Suppressor macrophage (primary cell): ENCODE measurements at places on chromosomes 3 and 15.

- DNase-seq: no peak
Measured at GRCh38 chr15:26736502-26737248, 36.2 kb downstream of the GABRB3 start.

- DNase-seq: no peak
Measured at GRCh38 chr3:125322166-125322565, 53.0 kb downstream of the ZNF148 start.

GRCh38 chr3:187242900-187243299 lies 45.6 kb downstream of the RTP1 start:
- no peak for DNase-seq

GRCh38 chr3:9890249-9891071 lies at the start of gene JAGN1:
TSS of gene JAGN1 (plus strand) at chr3:9890610. CDS start at chr3:9890723, 113 bp downstream.
- DNase-seq: peak; percentile 96

- no peak for DNase-seq
Measured at GRCh38 chr3:106261396-106261795, 392.6 kb upstream of the CBLB start.

GRCh38 chr3:12812812-12813211 lies 16.3 kb downstream of the CAND2 start:
- no peak for DNase-seq

DNA sequence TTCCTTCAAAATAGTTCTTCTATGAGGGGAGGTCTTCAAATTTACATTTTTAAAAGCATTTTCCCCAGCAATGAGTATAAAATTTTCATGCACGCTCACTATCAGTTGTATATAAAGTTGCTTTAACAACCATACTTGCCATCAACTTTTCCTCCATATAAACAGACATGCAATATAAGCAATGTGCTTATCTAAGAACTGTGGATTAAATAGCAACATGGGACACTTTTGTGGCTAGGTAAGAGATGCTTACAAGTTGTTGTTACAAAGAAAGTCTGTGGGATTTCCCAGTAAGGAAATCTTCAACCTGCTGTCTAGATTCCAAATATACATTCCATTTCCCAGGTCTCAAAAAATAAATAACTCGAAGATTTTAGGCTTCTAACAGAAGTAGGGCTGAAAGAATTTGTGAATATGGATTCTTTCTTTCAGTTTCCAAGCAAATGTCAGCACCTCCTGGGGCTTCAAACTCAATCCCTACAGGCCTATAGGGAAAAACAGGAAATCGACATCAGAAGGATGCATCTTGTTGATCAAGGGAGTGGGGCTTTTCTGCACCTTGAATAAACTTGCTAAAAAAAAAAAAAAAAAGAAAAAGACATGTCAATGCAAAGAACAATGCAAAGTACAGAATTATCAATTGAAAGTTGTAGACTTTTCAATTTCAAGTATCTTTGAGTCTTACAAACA lies 16.1 kb downstream of the TNIK start:
- no peak for DNase-seq

DNA sequence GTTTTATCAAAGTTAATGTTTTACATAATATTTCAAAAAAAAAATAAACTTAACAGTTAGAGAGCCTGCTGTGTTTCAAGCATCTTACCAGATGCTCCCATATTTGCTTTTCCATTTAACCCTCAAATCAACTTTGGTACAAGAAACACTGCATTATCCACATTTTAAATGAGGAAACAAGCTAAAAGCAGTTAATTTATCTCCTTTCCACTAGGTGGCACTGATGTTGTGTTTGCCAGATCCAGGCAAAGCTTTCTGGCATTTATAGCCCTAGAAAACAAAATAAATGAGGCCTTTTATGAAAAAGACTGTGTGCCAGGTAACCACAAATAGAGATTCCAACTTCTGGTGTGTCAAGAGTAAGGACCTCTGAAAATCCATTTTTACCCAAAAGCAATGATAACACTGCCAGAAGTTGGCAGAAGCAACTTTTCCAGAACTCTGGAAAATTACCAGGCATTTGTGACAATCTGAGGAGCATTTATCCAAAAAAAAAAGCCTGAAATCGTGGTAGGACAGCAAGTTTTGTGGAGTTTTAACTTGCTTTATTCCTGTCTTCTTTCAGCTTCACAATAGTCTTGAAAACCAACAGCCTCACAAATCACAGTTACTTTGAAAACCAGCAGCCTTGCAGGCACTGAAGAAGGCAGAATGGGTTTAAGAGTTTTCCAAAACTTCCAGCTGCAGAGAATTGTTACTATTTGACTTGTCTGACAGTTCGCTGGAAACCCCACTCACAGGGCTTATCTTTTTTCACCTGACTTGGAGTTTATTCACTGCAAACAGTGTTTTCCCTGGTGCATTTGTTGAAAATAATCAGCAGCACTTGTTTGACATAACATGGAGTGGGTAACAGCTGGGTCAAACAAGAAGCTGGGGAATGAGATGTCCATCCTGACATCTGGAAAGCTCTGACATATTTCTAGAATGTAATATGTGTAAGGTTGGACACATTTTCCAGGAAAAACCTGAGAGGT lies 9.2 kb downstream of the FAM162A start:
- peak; percentile 52 for DNase-seq

GRCh38 chr3:22010997-22011396 lies 260.0 kb upstream of the ZNF385D start:
- no peak for DNase-seq

GRCh38 chr3:28859897-28860296 lies 421.0 kb upstream of the RBMS3 start:
- no peak for DNase-seq

GRCh38 chr3:128187495-128187894 lies 34.2 kb downstream of the EEFSEC start:
- DNase-seq: no peak

- DNase-seq: no peak
Measured at GRCh38 chr3:151009981-151010380, 37.5 kb upstream of the CLRN1 start.

DNA sequence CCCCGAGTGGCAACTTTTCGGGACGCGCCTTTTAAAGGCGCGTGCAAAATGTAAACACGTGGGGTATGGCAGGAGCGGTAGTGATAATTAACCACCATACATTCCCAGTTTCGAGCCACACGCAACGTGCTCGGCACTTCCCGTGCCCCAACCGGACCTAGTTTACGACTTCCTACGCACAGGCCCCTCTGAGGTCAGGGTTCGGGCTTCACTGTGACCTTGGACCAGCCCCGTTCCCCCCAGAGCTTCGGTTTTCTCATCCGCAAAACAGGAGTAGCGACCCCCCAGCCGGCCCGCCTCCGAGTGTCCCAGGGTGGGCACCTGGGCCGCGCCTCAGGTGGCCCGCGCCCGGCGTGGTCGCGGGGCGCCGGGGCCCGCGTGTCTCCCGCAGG lies 451 bp downstream of the CHCHD4 start:
- DNase-seq: peak; percentile 88

GRCh38 chr3:149658744-149659497 lies 1.1 kb upstream of the WWTR1 start:
- no peak for DNase-seq

- DNase-seq: peak; percentile 60
Measured at GRCh38 chr15:34336991-34337556, 507 bp downstream of the SLC12A6 start.

GRCh38 chr3:100748967-100749366 lies 39.7 kb downstream of the TFG start:
- no peak for DNase-seq

- no peak for DNase-seq
Measured at GRCh38 chr3:53820756-53821580, 25.3 kb downstream of the CHDH start.

- DNase-seq: peak; percentile 85
Measured at GRCh38 chr3:9779721-9780457, 10.1 kb upstream of the CAMK1 start.

DNA sequence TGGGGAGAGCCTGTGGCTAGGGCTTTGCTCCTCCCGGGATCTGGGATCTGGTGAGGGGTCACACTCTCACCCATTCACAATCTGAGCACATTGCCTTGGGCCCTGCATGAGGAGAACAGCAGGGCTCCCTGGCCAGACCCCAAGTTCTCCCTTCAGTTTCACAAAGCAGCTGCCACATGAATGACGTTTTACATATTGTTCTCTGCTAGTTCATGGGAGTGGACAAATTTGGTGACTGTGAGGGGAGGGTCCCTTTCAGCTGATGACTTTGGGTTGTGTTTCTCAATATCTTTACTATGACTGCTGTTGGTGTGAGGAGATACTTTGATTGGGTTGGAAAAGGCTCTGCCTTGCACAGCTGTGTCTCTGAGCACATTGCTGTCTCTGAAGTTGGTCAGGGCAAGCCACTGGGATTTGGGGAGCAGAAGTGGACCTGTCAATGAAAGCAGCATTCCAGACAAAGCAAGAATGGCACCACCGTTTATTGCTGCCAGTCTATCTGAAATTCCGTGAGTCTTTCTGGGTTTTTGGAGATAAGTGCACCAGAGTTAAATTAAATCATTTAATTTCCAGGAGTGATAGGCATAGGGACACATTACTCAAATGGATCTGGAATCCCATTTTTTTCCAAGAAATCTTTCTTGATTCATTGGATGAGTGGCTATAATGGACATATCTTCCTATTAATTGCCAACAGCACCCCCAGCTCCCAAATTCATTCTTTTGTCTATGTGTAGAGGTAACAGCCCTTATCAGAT lies 10.3 kb downstream of the TIMP4 start:
- no peak for DNase-seq

- no peak for DNase-seq
Measured at GRCh38 chr3:79056498-79056897, 711.3 kb downstream of the ROBO1 start.

DNA sequence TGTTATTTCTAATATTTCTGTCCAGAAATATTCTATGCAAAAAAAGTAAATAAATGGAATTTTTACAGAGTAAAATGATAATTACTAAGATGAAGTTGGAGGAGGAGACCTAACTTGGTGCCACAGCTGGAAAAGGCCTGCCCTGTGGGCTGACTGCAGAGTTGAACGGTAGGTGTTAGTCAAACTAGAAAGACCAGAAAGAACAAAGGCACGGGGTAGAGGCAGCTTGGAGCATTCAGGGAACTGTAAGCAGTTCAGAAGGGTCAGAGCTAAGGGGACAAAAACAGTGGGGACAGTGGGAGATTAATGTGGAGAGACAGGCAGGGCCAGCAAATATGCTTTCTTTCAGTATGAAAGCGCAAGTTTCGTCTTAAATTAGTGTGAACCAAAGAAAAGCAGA lies 39.3 kb upstream of the PTPRG start:
- DNase-seq: no peak

DNA sequence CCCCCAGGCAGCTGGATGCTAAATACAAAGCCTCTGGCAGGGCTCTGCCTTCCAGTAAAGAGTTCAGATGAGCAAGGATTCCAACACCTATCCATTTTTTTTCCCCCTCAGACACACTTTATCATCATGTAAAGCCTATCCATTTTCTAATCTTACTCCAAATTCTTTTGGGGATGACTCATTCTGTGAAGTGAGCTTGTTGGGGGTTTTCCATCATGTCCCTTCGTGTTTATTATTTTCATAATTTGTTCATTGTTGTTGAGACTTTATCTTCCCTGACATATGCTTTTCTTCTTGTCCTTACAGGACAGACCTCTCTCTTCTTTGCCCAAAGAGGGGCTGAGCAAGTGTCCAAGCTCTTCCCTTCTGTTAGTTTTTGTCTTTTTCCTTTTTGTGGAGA lies 34.7 kb upstream of the SH3BP5 start:
- no peak for DNase-seq

DNA sequence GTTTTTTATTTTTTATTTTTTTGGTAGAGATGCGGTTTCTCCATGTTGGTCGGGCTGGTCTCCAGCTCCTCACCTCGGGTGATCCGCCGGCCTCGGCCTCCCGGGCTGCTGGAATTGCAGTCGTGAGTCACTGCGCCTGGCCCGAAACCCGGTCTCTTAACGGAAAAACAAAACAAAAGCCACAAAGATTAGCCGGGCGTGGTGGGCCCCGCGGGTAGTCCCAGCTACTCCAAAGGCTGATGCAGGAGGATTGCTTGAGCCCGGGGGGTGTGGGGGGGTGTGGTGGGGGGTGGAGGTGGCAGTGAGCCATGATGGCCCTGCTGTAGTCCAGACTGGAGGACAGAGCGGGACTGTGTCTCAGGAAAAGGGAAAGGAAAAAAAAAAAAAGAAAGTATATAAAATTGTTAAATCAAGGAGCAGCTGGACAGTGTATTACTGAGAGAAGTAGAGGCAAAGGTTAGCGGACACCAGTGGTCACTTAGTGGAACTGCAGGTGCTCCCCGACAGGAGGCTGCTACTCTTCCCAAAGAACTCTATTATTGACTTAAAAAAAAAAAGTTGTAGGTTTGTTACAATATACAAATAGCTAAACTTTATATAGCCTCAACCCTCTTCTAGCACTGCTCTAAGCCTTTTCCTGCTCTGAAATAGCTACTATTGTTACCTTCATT lies 30.3 kb upstream of the TUBGCP5 start:
- no peak for DNase-seq

DNA sequence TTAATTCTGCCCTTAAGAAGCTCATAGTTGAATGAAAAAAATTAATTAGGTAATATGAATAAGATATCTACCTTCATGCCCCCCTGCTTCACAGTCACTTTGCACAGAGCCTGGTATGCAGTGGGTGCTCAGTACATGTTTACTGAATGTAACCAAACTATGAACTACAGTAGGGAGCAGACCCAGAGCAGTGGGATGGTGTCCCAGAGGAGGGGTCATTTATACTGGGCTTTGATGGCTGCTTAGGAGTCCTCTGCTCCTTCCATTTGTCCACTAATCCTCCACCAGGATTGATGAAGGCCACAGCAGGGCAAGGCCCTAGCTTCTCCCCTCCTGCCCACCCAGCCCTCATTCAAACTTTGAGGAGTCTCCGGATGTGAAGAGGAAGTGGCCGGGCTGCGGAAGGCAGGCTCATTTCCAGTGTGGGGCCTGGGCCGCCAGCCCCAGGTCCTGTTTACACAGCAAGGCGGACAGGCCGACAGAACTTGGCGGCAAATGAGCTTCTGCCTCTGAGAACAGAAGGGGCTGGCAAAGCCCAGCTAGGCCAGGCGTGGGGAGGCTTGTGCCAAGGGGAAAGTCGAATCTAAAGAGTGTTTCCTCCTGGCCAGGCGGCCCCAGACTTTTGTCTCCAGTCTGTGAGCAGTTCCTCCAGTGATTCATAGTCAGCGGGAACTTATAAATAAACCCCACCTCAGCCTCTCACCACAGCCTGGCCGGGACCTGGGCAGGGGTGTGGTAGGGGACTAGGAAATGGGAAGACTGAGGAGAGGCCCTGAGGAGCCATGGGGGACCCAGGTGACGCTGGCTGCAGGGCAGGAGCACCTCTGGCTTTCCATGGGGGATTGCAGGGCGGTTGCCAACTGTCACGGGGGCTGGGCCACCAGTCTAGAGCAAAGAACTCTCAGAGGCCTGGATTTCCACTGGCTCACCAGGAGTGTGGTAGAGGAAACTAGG lies 51.6 kb upstream of the LCTL start:
- peak; percentile 92 for DNase-seq

DNA sequence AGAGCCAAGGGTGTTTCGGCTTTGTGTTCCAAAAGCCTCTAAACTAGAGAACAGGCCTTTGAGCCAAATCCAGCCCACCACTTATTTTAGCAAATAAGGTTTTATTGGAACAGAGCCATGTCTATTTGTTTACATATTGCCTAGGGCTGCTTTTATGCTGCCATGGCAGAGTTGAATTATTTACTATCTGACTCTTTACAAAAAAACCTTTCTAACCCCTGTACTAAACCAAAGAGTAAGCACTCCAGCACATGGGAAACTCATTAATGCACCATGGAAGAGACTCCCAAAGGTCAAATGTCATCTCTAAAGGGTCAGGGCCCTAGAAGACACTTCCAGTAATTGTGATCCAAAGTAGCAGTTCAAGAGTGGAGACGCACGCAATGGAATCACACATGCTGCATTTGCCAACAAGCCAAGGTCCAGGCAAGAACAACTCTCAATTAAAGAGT lies 22.3 kb downstream of the OSBPL10 start:
- no peak for DNase-seq

- DNase-seq: no peak
Measured at GRCh38 chr3:128312271-128312670, 154.4 kb downstream of the DNAJB8 start.
